ENCODE measurements at places on chromosomes 12 and 14.

DNA sequence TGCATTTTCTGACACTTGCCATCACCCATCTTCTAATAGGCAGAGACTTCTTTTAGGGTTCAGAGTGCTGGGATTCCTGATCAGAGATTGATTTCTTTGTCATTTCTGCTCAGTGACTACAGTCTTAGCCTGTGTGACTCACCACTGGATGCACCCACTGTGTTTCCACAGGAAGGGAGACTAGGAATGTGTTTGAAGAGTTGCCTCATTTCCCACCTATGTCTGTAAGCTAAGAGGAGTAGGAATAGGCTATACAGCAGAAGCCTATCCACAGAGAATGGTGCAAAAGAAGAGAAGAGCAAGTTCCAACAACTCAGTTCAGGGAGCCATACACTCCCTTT is 60.2 kb upstream of the ACTN1 start:
- no peak for DNase-seq

DNA sequence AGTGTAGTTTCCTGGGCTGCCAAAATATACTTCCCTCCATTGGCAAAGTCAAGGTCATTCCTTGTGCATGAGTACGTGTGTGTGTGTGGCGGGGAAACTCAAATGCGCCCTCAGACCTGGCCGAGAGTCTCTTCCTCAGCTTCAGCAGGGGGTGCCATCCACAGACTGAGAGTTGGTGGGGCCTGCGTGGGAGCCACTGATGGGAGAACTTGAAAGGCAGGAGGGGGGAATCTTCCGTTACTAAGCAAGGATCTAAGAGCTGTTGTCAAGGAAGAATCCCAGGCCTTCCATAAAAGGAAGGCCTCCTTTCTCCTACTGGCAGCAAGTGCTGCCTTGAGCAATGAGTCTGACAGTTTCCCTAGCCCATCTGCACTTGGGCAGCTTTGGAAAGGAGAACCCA is 274.9 kb downstream of the EMP1 start:
- DNase-seq = no peak

GRCh38 chr12:86950043-86950442 is 693.9 kb upstream of the MGAT4C start:
- DNase-seq = no peak

DNA sequence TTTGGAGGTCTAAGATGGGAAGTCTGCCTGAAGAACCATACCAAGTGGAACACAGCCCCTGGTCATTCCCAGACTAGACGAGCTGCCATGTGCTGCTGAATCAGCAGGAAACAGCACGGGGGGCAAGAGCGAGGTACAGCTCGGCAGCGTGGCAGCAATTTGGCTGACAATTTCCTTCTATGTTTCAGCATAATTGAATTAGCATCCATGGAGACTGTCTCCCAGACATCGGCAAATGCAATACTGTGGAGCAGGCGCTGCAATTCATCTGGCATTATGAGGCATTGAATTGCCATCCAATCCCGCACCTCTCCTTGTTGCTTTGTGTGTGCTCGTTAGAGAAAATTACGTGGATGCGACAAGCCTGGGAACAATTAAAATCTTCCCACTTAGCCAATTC is 46.0 kb upstream of the CCDC60 start:
- DNase-seq = no peak

DNA sequence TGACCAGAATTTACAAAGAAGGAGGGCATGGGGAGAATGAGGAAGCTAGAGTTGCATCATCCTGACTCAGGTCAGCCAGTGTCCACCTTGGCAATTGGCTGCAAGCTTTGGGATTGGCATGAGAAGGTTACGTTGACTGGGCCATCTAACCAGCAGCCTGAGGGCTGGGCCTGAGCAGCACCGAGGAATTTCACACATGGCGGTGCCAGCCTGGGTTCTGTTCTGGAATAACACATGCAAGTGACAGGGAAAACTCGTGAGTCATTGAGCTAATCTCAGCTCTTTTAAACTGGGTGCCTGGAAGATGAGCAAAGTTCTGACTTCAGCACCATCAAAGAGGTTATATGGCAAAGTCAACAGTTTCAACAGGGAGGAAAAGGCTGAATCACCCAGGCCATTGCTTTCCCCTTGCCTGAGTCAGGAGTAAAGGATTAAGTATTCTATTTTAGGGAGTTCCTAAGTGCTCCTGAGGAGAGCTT is 543.2 kb upstream of the TBX3 start:
- no peak for DNase-seq

- DNase-seq = no peak
These were observed 572.5 kb downstream of the DIO2 start for GRCh38 chr14:79638672-79639266.

DNA sequence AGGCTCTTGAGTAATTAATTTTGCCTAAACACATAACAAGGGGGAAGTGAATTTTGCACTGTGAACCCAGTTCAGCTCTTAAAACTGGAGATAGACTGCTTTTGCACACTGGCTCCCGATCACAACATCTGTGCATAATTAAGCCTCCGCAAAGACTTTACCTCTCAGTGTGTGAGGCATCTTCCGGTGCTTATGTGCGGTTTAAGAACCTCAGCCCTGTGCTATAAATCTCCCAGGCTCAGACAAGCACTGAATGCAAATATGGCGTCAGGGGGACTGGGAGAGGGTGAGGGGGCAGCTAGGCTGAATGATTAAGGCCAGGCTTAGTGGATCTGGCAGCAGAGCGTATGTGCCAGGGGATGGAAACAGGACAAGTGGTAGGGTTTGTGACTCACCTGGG is 103.3 kb downstream of the ADCK1 start:
- no peak for DNase-seq

DNA sequence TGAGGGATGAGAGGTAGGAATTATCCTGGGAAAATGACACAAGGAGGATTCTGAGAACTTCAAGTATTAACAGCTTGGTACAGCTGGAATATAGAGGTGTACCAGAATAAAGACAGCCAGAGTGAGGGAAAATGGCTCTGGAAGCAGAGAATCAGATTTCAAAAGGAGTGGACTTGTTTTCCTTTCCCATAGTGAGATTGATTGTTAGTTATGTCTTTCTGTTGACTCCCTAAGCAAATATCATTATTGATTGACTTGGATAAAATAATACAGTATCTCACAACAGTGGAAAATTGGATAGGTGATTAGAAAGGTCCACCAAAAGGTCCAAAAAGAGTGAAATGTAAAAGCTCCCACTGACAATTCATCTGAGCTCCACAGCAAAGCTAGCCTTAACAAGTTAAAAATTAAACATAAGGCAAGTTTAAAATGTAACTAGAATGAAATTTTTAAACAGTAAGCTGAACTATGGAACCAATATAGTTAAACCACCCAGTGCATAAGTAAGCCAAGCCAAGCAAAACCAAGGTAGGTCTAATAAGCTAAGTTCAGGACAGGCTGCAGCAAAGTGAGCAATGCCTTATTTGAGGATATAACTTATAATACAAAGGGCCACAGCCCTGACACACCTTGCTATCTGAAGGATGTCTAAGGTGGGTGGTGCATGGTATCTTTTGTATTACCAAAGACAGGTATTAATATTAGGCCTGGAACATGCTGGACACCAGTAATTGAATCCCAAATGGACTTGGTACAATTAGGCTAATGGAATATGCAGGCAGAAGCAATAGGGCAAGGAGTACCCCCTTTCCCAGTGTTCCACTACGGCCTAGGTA is 21.8 kb downstream of the ENTPD5 start:
- no peak for DNase-seq

DNA sequence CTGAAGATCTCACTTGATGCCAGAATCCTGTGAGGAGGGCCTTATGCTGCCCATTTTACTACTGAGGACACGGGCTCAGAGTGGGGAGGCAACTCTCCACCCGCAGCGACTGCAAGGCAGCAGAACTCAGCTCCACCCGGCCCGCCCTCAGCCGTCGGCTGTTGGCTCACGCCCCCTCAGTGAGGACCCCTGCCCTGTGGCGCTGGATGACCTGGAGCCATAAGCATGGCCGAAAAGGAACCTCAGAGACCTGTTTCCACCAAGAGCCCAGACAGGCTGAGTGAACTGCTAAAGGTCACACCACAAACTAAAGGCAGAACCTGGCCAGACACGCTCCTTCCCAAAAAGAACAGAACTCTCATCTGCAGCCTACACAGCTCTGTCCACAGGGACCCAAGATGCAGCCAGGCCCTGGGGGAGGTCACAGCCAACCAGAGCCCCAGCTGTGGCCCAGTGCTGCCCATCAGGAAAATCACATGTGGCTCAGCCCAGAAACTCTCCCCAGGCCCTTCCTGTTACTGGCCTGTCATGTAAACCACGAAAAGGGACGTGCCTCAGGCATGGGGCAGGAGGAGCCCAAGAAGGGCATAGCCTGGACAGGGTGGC is 32.8 kb downstream of the CCNK start:
- no peak for DNase-seq

GRCh38 chr12:40156021-40156764 is 50.3 kb upstream of the SLC2A13 start:
- no peak for DNase-seq

DNA sequence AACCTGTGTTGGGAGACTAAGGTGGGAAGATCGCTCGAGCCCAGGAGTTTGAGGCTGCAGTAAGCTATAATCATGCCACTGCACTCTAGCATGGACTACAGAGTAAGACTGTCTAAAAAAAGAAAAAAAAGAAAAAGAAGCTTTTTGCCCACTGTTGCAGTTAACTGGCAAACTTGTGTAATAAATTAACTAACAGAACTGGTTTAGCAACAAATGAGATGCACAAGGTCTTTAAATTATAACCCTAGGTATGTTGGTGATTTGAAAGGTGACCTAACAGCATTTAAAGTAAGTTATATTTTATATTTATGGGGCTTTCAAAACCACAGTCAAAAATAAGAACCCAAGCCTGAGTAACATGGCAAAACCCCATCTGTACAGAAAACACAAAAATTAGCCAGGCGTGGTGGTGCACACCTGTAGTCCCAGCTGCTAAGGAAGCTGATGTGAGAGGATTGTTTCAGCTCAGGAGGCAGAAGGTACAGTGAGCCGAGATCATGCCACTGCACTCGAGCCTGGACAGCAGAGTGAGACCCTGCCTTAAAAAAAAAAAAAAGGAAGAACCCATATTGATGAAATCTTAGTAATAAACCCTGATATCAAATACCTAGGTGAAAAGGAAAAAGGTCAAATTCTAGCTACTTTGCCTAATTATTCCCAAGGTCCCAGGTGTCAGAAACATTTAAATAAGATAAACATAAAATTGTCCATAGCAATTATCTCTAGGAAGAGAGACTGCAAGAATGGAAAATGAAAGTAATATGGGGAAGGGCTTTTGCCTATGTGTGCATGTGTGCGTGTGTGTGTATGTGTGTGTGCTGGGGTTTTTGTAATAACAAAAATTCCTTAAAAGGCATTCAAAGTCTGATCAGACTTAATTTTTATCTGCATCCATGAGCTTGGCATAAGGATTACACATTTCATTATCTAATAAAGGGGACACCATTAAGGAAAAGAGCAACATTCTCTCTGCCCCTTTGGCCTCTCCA is 15.4 kb downstream of the SYNE2 start:
- no peak for DNase-seq

DNA sequence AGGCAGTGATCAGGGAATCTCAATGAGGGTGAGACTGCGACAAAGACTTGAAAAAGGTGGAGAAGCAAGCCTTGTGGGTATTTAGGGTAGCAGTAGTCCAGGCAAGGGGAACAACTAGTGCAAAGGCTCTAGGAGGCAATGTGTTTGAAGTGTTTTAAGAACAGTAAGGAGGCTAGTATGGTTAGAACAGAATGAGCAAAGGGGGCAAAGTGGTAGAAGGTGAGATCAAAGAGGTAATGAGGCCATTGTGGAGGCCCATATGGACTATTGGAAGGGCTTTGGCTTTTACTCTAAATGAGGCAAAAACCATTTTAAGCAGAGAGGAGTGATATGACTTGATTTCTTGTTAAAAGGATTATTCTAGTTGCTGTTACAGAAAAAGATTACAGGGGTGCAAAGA is 16.8 kb downstream of the HIF1A start:
- DNase-seq = no peak

DNA sequence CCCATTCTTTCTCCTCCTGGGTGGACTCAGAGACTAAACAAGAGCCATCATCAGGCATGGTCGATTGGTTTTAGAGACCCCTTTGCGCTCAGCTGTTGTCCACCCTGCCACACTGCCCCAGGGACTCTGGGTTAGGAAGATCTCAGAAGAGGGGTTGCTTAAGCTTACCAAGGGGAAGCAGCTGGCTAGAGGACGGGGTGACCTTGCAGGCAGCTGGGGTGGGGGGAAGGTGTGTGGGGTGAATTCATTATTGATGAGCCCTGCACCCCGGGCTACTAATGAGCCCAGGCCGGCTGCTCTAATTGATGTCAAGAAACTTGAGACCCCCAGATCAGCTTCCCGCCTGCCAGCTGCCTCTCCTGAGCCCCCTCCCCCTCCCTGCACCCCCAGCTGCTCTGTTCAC is 8.7 kb upstream of the ZNF385A start:
- DNase-seq = no peak

- peak; percentile 87 for DNase-seq
These were observed 34.8 kb upstream of the CLEC14A start for GRCh38 chr14:38290601-38291188.

GRCh38 chr12:131765961-131766360 is 55.1 kb downstream of the SFSWAP start:
- no peak for DNase-seq

DNA sequence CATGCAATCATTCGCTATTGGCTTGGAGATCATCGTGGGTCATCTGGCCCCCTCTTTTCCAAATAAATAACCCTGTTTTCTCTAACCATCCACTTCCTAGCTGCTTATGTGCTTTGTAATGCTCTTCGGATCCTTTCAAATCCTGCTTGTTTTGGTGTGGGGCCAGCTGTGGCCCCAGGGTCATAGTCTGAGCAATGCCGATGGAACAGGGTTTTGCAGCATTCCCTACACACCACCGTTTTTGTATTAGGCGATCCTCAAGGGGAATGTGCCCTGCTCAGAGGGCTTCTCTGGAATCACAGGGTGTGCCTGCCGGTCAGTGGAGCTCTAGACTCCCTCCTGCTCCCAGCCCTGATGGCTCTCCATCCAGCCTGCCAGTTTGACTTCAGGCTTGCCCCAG is 78.1 kb upstream of the NRXN3 start:
- no peak for DNase-seq

DNA sequence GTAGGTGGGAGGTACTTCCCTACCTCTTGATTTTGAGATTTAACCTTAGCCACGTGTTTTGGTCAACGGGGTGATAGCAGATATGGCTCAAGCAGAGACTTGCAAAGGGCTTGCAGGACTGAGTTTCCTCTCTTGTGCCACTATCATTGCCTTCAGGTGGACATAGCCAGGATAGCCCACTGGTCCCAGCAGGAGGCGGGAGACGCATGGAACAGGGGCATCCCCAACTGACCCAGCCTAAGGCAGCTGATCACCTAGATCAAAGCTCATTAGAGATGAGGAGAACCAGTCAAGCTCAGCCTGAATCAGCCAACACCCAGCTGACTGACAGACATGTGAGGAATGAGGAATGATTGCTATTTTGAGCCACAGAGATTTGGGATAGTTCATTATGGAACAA is 49.6 kb downstream of the CALM1 start:
- DNase-seq = no peak

DNA sequence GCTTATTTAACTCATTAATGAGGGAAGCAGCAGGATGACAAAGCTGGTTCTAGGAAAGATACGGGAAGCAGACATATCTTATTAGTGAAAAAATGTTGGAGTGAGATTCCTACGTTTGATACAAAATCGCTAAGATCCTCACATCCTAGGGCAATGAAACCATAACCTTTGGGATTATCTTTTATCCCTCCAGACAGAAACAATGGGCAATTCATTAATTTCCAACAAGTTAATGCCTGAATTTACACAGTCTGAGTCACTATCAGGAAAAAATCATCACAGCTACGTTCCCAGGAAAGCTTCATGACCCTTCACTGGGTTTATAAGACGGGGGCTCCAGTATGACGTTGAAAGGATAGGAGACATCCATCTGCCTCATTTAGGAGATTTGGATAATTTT is 45.0 kb downstream of the SLC24A4 start:
- peak; percentile 42 for DNase-seq

- DNase-seq = no peak
These were observed 704.3 kb upstream of the FLRT2 start for GRCh38 chr14:84825481-84826251.
